ENCODE measurements at places on chromosomes 16 and 17.

- no peak for DNase-seq
Measured at GRCh38 chr16:12553191-12553590, 250.5 kb downstream of the CPPED1 start.

- no peak for DNase-seq
Measured at GRCh38 chr17:34285286-34285792, at the start of gene CCL11. TSS of gene CCL11 (plus strand) at chr17:34285742. CDS start at chr17:34285809, 67 bp downstream.

- peak; percentile 1 for DNase-seq
Measured at GRCh38 chr17:71709946-71710345, 410.9 kb upstream of the SOX9 start.

- DNase-seq: no peak
Measured at GRCh38 chr17:75480281-75480680, 23.8 kb downstream of the TMEM94 start.

DNA sequence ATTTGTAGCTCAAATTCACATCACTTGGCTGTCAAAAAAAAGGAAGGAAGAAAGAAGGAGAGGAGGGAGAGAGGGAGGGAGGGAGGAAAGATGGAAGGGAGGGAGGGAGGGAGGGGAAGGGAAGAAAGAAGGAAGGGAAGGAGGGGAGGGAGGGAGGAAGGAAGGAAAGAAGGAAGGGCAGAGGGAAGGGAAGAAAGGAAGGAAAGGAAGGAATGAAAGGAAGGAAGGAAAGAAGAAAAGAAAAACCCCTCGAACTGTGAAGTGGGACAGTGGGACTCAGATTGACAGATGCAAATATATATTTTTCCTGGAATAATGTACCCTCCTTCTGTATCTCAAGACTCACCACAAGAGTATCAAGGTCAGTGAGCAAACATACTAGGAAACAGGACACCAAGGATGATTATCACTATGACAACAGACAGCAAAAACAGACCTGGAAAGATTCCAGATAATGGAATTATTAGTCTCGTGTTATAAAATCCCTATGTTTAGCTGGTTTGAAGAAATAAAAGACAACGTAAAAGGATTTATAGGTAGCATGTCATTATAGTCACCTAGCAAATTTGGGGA, 24.2 kb upstream of the ABCA3 start:
- DNase-seq: no peak

- DNase-seq: no peak
Measured at GRCh38 chr17:68599091-68599490, 2.1 kb downstream of the FAM20A start.

DNA sequence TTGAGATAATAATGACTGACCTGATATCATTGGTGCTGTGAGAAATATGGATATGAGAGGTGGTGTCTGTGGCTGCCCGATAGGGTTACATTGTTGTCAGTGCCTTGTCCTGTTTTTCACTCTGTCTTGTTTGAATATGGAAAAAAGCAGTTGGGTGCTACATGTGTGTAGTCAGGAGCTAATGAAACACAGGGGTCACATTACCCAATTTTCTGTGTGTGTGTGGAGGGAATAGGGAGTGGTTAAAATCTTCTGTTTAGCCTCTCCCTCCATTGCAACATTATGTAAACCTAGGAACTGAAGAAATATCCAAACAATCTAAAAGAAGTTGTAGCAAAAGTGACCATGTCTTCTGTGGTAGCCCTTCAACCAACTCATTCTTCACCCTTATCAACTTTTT, 527.7 kb upstream of the SOX9 start:
- no peak for DNase-seq

- DNase-seq: no peak
Measured at GRCh38 chr16:8855051-8855786, 13.6 kb downstream of the CARHSP1 start.

DNA sequence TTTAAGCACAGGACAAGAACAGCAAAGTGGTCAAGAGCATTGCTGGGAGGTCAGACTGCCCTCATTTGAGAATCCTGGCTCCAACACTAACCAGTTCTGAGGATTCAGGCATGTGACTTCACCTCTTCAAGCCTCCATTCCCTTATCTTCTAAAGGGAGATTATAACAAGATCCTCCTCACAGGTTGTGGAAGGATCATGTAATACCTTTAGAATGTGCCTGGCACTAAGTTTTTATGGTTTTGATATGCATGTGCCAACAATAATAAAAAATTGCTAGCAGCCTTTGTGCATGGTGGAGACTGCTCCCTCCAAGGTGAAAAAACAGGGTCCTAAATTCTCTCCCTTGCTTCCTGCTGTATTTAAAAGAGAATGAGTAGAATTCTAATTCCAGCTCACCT, 36.0 kb upstream of the ADAMTS18 start:
- no peak for DNase-seq

DNA sequence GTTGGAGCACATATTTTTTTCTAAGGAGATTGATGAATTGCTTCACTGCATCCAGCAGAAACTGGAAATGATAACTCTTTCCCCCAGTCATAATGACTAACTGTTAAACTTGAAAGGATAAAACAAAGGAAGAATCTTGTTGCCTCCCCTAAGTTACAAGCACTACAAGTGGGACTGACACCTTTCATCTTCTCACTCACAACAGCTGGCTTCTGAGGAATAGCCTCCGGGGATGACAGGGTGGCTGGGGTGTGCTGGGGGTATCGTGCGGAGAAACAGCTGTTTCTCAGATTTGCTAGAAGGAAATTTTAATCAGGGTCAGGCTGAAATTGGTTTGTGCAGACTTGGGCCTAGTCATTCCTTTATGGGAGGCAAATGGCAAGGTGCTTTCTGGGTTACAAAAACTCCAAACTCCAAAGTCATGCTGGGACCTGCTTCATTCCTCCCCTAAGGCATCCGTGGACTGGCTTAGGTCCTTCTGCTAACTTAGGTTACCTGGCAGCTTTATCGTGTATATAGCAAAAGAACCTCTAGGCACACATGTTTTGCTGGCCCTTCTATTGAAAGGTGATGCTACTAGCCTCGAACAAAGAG, 557.2 kb downstream of the TOX3 start:
- DNase-seq: no peak

GRCh38 chr17:80492343-80493136, 16.1 kb upstream of the NPTX1 start:
- DNase-seq: no peak

GRCh38 chr16:24552705-24553246, 13.4 kb downstream of the RBBP6 start:
- no peak for DNase-seq

DNA sequence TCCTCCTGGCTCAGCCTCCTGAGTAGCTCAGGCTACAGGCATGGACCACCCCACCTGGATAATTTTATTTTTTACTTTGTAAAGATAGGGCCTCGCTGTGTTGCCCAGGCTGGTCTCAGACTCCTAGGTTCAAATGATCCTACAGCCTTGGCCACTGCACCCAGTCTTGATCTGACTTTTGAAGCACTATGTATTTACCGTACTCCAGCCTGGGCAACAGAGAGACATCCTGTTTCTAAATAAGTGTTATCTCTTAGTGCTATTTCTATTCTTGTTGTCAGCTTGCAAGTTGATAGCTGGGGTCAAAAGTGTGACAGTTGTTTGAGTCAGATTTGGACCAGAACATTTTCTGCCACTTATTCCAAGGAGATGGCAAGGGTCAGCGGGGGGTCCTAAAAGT, 486.4 kb downstream of the NPIPA7 start:
- no peak for DNase-seq

- DNase-seq: no peak
Measured at GRCh38 chr17:76672270-76672851, 28.8 kb upstream of the ST6GALNAC1 start.

DNA sequence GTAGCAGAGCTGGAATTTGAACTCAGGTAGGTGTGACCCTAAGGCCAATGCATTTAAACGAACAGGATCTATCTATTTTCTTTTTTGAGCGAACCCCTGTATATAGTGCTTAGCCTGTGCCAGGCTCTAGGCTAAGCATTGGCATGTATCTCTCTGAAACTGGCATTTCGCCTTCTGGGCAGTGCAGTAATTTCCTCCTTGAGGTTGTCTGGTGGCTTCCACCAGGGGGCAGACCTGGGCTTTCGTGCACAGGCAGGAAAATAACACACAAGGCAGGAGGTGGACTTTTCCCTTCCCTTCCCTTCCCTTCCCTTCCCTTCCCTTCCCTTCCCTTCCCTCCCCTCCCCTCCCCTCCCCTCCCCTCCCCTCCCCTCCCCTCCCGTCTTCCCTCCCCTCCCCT, 34.4 kb upstream of the PRKCB start:
- peak; percentile 87 for DNase-seq

GRCh38 chr16:918741-919657, 51.8 kb downstream of the LMF1 start:
- DNase-seq: no peak

DNA sequence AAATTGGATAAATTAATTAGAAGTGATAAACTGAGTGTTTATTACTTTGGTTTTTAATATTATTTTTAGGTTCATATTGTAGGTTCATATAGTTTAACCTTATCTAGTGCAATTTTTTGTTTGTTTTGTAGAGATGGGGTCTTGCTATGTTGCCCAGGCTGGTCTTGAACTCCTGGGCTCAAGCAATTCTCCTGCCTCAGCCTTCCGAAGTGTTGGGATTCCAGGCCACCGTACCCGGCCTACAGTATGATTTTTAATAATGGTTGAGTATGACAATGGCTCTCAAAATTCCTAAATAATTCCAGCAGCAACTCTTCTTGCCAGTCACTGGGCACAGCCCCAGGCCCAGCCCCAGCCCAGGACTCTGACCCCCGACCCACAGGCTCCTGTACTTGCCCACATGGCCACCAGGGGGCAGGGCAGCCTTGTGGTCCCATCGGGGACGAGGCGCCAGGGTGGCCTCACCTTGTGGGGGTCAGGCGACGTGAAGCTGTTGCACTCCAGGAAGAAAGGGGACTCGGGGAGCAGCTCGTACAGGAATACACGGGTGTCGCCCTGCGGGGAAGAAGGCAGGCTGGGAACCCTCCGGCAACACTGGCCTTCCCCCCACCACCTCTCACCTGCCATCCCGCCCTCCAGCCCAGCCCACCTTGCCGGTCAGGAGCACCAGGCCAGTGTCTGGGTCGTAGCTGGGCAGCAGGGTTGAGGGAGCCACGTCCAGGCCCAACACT, 7.9 kb upstream of the PAM16 start:
- DNase-seq: peak; percentile 88

DNA sequence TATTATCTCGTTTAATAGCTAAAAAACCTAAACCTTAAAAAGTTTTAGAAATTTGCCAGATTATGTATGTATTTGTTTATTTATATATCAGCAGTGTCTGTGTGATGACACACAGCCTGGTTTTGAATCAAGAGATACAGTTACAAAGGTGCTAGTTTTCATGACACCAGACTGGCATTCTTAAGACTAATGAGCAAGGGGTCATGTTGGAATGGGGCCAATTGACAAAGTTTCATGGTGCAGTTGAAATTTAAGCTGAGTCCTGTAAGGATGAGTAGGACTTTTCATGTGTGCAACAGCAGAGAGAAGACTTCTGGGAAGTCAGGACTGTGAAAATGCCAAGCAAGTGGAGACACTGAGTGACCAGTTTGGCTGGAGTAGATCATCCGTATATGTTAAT, 3.2 kb upstream of the KRT10 start:
- DNase-seq: no peak

DNA sequence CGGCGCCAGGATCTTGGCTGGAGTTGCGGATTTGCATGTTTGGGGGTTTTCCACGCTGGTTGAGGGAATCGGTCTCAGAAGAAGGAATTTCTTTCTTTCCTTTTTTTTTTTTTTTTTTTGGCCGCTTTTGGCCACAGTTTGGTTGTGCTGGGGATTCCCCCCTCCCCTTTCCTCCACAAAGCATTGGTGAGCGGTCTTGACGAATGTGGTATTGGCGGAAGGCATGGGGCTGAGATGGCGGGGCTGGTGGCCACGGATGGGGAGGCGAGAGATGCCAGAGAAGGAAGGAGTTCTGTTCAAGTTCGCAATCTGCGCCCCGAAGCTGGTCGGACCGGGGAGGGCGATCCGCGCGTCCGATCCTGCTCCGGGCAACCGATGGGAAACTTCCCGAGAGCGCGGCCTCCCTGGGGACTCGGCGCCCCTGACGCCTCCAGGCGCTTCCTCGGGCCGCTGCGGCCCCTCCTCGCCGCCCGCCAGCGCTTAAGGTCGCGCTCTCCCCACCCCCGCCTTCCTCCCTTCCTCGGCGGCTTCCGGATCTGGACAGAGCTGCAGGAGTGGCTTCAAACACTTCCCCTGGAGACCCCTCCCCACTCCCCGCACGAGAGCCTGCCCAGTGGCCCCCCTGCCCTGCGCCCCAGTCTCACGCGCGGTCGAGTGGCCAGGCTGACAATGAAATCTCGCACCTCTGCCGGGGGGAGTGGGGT, 43.2 kb downstream of the RAI1 start:
- peak; percentile 82 for DNase-seq

- DNase-seq: no peak
Measured at GRCh38 chr17:7184091-7184488, 4.9 kb upstream of the ASGR1 start.

DNA sequence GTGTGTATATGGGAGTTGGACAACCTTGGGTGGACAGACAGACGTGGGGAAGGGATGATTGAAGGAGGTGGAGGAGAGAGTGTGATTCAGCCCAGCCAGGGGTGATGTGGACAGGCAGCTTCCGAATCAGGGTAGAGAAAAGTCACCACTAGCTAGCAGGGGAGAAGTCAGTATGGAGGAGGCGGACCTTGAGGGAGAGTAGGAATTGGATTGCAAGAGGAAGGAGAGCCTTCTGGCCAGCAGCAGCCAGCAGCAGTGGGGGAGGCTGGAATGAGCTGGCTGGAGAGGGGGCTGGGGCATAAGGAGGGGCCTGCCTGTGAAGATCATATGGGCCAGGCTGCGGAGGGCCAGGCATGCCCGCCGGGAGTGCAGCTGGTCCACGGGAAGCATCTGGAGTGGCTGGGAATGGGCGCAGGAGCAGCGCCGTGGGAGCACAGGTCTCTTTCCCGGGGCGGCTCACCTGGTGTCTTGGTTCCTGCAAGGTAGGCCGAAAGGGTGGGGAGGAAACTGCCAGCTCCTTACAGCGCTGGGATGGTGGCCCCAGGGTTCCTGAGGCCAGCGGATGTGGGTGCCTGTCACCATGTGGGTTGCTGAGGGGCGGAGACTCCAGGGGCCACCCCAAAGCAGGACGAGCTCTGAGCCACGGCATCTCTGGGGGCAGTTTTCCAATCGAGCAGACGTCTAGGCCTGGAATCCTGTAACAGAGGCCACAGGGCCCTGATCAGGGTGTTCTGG, 235.3 kb downstream of the SEC14L1 start:
- DNase-seq: no peak

DNA sequence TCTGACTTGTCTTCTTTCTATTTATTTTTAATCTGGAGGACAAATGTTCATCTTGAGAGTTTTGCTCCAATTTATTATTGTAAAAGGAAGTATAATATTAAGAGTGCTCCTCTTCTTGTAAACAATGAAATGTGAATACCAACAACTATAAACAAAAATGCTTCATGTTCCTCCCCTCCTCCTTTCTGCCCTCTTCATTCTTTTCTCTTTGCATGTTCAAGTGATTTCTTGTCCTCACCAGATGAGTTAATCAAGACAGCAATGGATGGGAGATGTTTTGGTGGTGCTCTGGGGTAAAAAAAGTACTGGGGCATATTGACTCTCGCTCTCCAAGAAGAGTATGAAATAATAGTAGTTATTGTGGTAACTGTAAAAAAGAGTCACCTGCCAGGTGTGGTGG, 24.3 kb downstream of the ITGB3 start:
- DNase-seq: no peak

- peak; percentile 94 for DNase-seq
Measured at GRCh38 chr16:30092373-30093010, 768 bp upstream of the TBX6 start.
